ENCODE measurements at places on chromosomes 13 and 19. TPM values are rescaled to one million over a fixed set of nuclear protein-coding genes. Genes with fewer than 3 reads are reported as not detected.

GRCh38 chr19:14818588-14818987 is 16.4 kb downstream of the OR7A5 start:
- no peaks in the 10 kb centered on the region for H3K36me3 ChIP-seq
- H3K4me1 ChIP-seq = no peaks in the 10 kb centered on the region
- no peak overlapping the region for H3K4me3 ChIP-seq
- no peaks in the 10 kb centered on the region for H3K27me3 ChIP-seq

CA11 gene
- 3.9 TPM for total RNA-seq

DNA sequence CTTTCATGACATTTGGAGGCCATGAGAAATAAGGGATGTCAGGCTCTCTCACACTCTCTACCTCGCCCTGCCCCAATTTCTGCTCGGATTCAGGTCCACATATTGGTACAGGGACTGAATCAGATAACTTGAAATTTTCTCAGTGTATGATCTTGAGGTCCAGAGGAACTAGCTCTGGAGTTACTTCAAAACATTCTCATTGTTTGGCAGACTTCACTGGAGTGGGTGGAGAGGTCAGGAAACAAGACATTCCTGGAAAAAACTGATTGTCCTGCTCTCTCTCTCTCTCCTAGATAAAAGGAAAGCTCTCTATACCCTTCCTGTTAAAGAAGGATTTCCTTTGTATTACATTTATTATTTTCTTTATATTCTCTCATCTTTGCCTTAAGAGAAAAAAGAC is 428.1 kb upstream of the DACH1 start:
- no peak for DNase-seq
- H3K4me3 ChIP-seq = no peak overlapping the region
- H3K27me3 ChIP-seq = no peaks in the 10 kb centered on the region
- H3K36me3 ChIP-seq = no peaks in the 10 kb centered on the region

GRCh38 chr13:30422054-30422839 is at the start of gene UBE2L5:
TSS of gene UBE2L5 (plus strand) at chr13:30422493. CDS start at chr13:30427991, 5,498 bp downstream.
- peak within 1 kb of the TSS; percentile 77 for H3K4me3 ChIP-seq
- DNase-seq = peak; percentile 80
- peaks cover 4% of the 10 kb centered on the region for H3K27me3 ChIP-seq
- no peaks in the 10 kb centered on the region for H3K36me3 ChIP-seq
- H3K4me1 ChIP-seq = peaks cover 15% of the 10 kb centered on the region

GRCh38 chr13:73074014-73074413 is 15.2 kb downstream of the KLF5 start:
- no peaks in the 10 kb centered on the region for H3K27me3 ChIP-seq
- H3K36me3 ChIP-seq = no peaks in the 10 kb centered on the region
- DNase-seq = no peak
- H3K4me3 ChIP-seq = no peak overlapping the region

GRCh38 chr13:99979453-99980200 is 2.0 kb upstream of the ZIC2 start:
- H3K27me3 ChIP-seq = peaks cover 72% of the 10 kb centered on the region
- no peak for DNase-seq
- H3K27ac ChIP-seq = no peak overlapping the region
- peak overlapping the region; percentile 10 for H3K4me3 ChIP-seq

GRCh38 chr13:31209172-31209840 is 9.5 kb downstream of the B3GLCT start:
- no peaks in the 10 kb centered on the region for H3K27me3 ChIP-seq
- H3K36me3 ChIP-seq = no peaks in the 10 kb centered on the region
- no peak overlapping the region for H3K4me3 ChIP-seq
- no peak for DNase-seq
